Lung microvascular endothelial cell (primary cell): ENCODE measurements at places on chromosomes 16 and 17.

DNA sequence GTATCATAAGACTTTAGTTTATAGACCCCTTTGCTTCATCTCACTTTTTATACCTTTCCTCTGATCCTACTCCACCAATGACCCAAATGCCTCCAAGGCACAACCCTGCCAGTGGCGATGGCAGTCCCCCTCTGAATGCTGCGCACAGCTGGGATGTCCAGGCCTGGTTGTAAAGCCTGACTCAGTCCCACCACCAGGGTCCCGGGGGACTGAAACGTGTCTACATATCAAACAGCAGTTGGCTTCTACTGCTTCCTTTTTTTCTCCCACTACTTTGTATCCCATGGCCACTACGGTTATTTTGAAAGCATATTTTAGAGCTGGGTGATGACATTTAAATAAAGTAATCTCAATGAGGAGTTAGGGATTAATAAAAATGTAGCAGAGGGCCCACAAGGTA is 329.8 kb upstream of the PSMD7 start:
- no peak for DNase-seq

GRCh38 chr16:10984509-10984908 is 40.1 kb downstream of the CLEC16A start:
- no peak for DNase-seq

- DNase-seq = no peak
Measured at GRCh38 chr17:40611840-40612474, 35.7 kb downstream of the SMARCE1 start.

DNA sequence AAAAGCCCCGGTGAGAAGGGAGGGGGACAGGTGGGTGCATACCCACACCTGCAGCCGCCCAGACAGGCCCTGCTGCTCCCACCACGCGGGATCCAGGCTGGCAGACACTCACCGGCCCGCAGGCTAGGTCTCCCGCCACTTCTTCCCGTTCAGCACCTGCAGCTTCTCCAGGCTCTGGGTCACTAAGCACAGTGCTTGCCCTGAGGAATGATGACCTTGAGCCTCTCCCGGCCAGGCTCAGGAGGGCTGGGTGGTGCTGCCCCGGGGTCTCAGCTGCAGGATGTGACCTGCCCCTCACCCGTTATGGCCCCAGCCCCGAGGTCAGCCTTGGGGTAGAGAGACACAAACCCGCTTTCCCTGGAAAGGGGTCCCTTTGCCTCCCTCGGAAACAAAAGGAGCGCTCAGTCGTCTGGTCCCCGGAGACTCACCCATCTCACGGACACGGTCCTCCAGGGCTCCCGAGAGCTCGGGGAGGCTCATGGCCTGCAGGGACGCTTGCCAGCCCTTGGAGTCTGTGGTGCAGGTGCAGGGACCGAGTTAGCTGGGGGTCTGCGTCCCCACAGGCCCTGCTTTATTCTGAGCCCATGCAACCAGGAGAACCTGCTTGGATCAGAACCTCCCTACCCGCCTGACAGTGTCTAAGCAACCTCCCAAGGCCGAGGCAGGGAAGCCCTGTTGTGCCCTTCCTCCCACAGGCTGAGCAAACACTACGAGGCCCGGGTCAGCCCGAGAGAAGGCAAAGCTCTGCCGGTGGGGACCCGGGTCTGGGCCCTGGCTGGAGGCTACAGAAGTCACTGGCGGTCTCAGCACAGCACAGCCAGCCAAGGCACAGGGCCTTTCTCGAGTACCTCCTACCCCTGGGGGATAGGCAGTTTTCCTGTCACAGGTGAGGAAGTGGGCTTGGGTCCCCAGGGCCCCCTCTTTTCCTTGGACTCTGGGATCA is 3.8 kb downstream of the NUDT16L1 start:
- no peak for DNase-seq

DNA sequence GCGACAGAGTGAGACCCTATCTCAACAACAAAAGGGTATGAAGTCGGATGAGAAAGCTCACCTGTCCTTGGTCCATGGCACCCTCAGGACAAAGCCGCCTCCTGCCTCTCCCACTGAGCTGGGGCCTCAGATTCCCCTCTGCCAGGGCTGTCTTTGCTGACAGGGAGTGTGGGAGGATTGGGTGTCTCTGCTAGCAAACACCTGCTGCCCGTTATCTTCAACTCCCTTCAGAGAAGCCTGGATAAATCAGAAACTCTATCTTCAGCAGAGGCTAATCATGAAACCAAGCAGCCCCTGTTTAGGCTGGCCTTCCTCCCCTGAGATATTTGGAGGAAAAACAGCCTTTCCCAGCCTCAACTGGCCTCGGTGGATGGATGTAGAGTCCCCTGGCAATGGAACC is 36.3 kb upstream of the CDH1 start:
- DNase-seq = no peak

- DNase-seq = no peak
Measured at GRCh38 chr16:26645614-26646013, 421.1 kb upstream of the C16orf82 start.

DNA sequence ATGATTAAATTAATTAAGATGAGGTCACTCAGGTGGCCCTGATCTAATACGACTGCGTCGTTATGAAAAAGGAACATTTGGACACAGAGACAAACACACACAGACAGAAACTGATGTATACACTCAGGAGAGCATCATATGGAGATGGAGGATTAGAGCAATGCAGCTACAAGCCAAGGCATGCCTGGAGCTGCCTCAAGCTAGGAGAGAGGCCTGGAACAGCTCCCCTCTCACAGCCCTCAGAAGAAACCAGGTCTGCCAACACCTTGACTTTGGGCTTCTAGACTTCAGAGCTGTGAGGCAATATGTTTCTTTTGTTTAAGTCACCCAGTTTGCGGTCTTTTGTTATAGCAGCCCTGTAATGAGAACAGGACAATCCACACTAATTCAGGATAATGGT is 318.9 kb downstream of the HS3ST3B1 start:
- no peak for DNase-seq

DNA sequence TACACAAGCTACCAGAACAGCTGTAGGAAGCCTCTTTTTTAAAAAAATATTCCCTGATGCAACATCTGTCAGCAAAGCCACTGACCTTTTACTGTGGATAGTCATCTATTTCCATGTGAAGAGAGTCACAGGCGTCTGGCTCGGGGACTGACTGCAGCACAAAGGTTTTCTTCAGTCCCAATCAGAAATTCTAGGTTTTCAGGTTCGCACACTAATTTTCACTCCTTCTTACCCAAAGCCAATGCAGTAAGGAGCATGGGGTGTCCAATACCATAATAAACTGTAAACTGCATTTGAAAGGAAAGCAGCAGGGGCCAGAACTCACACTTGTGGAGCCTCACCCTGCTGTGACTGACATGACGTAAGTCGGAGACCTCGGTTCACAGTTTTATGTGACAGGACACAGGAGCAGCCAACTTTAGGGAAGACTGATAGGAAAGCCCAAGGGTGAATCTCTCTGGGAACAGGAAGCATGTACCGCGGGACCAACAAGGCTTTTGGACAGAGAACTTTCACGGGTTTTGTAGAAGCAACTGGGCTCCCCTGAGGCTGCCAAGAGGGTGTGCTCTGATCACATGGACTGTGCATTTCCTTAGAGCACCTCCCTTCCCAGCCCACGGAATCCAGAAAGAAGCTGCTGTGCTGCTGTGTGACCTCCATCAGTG is 9.1 kb upstream of the TMEM100 start:
- peak; percentile 14 for DNase-seq

GRCh38 chr17:69012895-69013805 is 47.6 kb downstream of the ABCA9 start:
- DNase-seq = peak; percentile 96

DNA sequence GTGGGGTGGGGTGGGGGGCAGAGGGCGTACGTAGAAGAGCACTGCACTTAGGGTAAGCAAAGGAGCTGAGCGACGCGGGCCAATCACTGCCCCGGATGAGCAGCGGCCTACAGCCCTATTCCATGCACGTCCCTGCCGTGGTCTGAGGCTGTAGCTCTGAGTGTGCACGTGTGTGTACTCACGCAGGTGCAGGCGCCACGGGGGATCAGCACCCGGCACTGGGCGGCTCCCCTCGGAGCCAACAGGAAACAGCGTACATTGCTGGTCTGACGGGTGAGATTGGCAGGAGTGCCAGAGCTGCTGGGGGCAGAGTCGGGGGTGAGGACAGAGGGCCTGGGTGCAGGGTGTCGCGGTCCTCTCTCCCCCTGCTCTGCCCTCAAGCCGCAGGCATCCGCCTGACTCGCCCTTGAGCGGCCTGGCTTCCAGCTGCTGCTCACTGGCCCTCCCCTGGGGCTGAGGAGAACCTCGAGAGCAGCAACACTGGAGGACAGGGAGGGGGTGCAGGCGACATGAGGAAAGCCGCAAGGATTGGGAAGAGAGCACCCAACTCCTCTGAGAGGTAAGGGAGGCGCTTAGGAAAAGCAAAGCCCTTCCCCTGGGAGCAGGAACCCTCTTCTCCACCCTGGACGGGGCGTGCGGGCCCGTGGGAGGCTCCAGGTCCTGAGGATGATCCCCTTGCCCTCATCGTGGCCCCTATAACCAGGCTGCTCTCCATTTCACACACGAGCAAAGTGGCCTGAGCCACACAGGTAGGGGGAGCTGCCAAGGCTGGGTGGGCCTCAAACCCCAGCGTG is 57.8 kb downstream of the ENGASE start:
- no peak for DNase-seq

GRCh38 chr16:14672403-14672971 is 21.6 kb downstream of the PLA2G10 start:
- no peak for DNase-seq
